ENCODE measurements at places on chromosomes 12 and 14.

- DNase-seq, result no peak
Observed at GRCh38 chr12:94322346-94322745, 137.3 kb downstream of the CEP83 start.

GRCh38 chr12:124841558-124841945, 22.1 kb downstream of the SCARB1 start:
- no peak for DNase-seq

DNA sequence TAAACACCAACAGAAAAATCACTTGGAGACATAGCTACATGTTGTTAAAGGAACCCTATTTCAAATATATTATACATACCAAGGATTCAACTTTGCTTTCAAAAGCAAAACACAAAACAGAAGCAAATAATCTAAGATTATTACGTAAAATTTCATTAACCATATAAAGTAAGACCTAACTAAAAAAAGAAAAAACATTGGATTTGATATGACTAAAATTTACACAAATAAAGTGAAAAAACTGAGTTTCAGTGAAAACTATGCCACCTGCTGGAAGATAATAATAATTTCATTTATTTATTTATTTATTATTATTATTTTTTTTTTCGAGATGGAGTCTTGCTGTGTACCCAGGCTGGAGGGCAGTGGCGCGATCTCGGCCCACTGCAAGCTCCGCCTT, 45.2 kb downstream of the WDHD1 start:
- no peak for DNase-seq

DNA sequence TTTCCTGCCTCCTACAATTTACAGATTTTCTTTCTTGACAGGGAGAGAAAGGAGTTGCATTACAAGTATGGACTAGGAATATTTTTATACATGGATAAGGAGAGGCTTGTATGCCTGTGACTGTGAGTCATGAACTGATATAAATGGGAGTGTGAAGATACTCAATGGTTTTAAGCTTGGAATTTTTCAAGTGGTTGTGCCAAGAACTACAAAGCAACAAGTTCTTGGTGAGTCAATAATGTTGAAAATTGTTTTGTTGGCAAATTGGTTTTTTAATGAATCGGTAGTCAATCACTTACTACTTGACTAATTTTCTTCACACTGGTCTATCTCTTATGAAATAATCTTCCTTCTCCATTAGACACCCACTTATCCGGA, 58.9 kb upstream of the HMGA2 start:
- no peak for DNase-seq

GRCh38 chr14:98510392-98510791, 761.6 kb downstream of the BCL11B start:
- no peak for DNase-seq

- no peak for DNase-seq
Observed at GRCh38 chr14:61503167-61503801, 181.9 kb downstream of the PRKCH start.

- no peak for DNase-seq
Observed at GRCh38 chr12:57549909-57550640, at the start of gene KIF5A. TSS of gene KIF5A (plus strand) at chr12:57550044. CDS start at chr12:57550272, 228 bp downstream.

GRCh38 chr14:96269359-96269710, 13.3 kb downstream of the BDKRB1 start:
- no peak for DNase-seq

DNA sequence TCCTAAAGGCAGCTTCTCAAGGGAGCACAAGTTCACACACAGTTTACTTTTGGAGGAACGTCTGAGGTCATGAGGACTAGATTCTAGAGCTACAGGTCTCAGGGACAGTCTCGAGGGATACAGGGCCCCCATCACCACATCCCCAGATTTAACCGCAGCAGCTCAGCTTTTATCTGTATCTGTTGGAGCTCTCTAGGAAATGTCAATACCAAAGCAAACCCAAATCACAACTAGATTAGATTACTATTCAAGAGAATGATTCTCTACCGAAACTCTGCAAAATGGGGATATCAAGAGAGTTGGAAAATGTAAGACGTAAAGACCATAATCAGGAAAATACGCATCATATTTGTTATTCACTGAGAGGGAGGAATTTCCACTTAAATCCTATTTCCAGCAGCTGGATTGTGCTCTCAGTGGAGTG, 4.0 kb upstream of the MYRFL start:
- no peak for DNase-seq

DNA sequence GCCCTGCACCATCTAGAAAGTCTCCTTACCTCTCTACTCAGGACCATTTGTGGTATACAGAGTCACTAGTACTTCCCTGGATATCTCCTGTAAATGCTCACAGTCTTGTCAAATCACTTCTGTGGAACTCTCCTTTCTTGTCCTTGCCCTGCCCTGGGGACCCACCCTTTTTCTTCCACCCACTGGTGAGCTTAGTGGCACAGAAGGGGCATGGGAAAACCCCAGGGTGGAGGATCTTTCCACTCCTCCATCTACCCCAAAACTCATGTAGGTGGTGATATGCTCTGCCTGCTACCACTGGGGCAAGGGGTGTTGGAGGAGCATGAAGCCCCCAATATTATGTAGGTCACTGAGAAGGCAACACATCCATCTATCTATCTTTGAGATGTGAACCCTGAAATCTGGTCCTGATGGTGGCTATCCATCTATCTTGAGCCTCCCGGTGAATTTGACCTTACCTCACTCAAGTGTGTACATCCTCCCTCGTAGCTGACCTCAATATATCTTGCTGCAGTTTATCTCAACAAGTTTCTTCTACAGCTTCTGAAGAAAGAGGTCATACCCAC, 943 bp downstream of the TESPA1 start:
- DNase-seq, result no peak

GRCh38 chr12:60421741-60422140, 825.9 kb downstream of the SLC16A7 start:
- no peak for DNase-seq

DNA sequence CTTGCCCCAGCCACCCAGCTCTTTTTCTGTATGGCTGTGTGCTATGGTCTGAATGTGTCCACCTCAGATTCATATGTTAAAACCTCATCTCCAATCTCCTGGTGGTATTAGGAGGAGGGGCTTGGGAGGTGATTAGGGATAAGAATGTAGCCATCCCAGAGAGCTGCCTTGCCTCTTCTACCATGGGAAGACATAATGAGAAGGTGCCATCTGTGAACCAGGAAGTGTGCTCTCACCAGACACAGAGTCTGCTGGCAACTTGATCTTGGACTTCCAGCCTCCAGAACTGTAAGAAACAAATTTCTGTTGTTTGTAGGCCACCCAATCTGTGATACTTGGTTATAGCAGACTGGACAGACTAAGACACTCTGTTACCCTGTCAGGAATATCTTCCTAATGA, 22.8 kb upstream of the JPH4 start:
- no peak for DNase-seq

DNA sequence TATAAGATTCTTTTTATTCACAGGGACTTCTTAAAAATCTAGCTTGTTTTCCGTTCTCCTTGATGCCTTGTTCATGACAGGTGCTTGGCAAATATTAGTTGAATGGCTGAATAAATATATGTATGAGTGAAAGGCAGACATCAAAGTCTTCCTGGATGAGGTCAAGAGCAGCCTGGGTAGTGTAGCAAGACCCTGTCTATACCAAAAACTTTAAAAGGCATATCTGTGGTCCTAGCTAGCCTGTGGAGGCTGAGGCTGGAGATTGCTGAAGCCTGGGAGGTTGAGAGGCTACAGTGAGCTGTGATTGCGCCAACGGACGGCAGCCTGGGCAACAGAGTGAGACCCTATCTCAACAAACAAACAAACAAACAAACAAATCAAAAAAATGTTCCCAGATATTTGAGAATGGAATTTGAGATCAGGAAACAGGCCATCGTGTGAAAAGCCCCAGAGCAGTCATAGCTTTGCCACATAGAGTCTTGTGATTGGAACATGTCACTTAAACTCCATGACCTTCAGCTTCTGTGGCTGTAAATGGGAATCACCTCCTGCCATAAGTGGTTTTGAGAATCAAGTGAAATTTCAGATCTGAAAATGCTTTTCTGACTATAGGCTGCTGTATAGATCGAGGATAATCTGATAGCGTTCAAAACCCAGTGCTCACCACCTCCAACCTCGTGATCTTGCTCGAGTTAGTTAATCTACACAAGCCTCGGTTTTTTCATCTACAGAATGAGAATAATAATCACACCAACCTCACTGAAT, 64.3 kb downstream of the ZFP36L1 start:
- no peak for DNase-seq

GRCh38 chr12:94807951-94808350, 157.6 kb upstream of the TMCC3 start:
- DNase-seq, result no peak

GRCh38 chr12:111174961-111175345, 193.9 kb downstream of the PHETA1 start:
- no peak for DNase-seq
